ENCODE measurements at places on chromosomes 3 and 15. TPM values are rescaled to one million over a fixed set of nuclear protein-coding genes. Genes with fewer than 3 reads are reported as not detected.

Gene TGFBR2
- 133 TPM for polyA plus RNA-seq

Gene GOLGA8Q
- polyA plus RNA-seq = not detected

Gene SYNPR
- polyA plus RNA-seq = not detected

Gene RBM6
- polyA plus RNA-seq = 32.6 TPM

Gene FHIT
- 7.1 TPM for polyA plus RNA-seq

Gene CD200R1
- polyA plus RNA-seq = 3.8 TPM

Gene STXBP5L
- polyA plus RNA-seq = not detected

Gene C3orf20
- not detected for polyA plus RNA-seq

Gene SLC2A2
- polyA plus RNA-seq = not detected

Gene SLC27A2
- polyA plus RNA-seq = 1.0 TPM

Gene PYGO1
- not detected for polyA plus RNA-seq

Gene LINGO1
- polyA plus RNA-seq = not detected

Gene FBXL2
- 0.13 TPM for polyA plus RNA-seq

Gene FANCD2OS
- polyA plus RNA-seq = not detected

Gene EPHB1
- polyA plus RNA-seq = not detected

Gene ALDH1A3
- not detected for polyA plus RNA-seq

Gene NOX5
- polyA plus RNA-seq = not detected

All from naive B cell (primary cell).